ENCODE measurements at places on chromosomes 7 and 10. TPM values are rescaled to one million over a fixed set of nuclear protein-coding genes. Genes with fewer than 3 reads are reported as not detected.
A peak's percentile ranks its signal among the peaks of the same experiment; 100 is the strongest.

DNA sequence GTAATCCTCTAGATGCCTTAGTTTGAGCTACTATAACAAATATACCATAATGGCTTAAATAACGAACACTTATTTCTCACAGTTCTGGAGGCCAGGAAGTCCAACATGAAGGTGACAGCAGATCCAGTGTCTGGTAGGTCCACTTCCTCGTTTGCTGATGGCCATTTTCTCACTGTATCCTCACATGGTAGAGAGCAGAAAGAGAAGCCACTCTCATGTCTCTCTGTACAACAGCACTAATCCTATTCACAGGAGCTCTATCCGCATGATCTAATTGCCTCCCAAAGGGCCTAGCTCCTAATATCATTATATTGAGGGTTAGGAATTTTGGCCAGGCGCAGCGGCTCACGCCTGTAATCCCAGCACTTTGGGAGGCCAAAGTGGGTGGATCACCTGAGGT, 10.2 kb downstream of the HIBADH start:
- H3K4me3 ChIP-seq, result no peak overlapping the region
- no peak overlapping the region for H3K27ac ChIP-seq
- DNase-seq, result no peak
- peaks cover 21% of the 10 kb centered on the region for H3K36me3 ChIP-seq

DNA sequence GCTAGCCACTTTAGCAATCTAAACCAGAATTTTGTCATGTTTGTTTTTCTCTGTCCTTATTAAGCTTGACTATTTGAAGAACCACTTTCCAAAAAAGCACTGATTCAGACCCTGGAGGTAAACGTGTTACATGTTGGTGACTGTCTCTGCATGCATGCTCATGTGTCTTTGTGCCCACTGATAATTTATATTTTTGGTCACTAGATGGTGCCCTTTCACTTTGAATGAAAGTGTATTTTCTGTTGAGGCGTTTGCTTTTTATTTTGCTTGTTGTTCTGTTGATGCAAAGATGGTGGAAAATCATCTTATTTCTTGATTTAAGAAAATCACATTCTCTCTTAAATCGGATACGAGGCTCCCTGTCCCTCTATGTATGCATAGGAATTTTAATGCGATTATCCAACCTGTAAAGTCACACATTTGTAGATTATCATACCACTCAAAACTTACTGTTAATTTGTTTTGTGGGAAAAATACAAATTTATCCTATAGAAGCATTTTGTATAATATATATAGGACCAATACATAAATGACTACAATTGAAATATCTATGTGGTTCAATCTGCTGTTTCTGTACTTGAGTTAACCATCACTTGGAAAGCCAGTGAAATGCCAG, 269.3 kb downstream of the BICC1 start:
- H3K27me3 ChIP-seq, result peaks cover 2% of the 10 kb centered on the region
- DNase-seq, result peak; percentile 63
- peak overlapping the region; percentile 25 for H3K27ac ChIP-seq
- no peak overlapping the region for H3K4me3 ChIP-seq
- peaks cover 3% of the 10 kb centered on the region for H3K36me3 ChIP-seq

DNA sequence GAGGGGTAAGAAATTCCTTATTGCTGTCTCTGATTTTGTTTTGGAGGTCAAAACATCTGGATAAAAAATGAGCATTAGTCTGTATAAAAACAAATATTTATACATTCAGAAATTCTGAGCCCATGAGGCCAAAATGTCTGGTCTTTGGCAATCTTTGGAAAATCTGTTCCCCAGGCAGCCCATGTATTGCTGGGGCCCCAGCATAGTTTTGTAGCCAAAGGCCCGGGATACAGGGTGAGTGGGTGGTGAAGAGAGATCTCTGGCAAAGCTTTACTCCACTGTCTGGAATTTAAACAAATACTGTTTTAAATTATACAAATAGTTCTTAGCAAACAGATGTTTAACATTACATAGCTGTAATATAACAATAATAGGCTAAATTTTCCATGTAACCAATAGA, 134.7 kb upstream of the GALNT17 start:
- no peak overlapping the region for H3K27ac ChIP-seq
- peaks cover 4% of the 10 kb centered on the region for H3K36me3 ChIP-seq
- H3K4me3 ChIP-seq, result no peak overlapping the region
- no peaks in the 10 kb centered on the region for H3K4me1 ChIP-seq

- H3K27me3 ChIP-seq, result no peaks in the 10 kb centered on the region
- no peak overlapping the region for H3K4me3 ChIP-seq
- peaks cover 7% of the 10 kb centered on the region for H3K36me3 ChIP-seq
- H3K4me1 ChIP-seq, result no peaks in the 10 kb centered on the region
- DNase-seq, result no peak
Measured at GRCh38 chr10:50461834-50462233, 161.9 kb downstream of the SGMS1 start.

DNA sequence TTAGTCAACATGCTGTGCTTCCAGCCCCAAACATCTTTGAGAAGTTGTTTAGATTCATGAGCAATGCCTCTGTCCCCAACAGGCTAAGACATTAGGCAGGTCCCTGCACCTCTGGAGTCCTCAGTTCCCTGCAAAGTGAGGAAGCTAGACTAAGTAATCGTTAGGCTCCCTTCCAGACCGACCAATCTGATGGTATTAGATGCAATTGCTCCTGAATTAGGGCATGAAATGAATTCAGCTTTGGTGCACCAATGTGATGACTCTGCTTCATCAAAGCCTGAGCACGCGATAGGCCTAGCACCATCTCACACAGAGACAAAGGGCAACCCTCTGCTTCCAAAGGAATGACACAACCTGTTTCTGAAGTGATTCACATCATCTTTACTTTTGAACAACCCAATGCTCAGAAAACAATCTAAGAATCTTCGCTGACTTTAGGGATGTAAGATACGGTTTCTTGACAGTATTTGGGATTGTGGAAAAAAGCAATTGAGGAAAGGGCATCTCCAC, 723 bp upstream of the TES start:
- no peaks in the 10 kb centered on the region for H3K36me3 ChIP-seq
- peak overlapping the region; percentile 40 for H3K4me3 ChIP-seq
- H3K27me3 ChIP-seq, result no peaks in the 10 kb centered on the region
- H3K4me1 ChIP-seq, result peaks cover 36% of the 10 kb centered on the region
- DNase-seq, result no peak
- H3K27ac ChIP-seq, result 0 out of 2 replicates have a peak overlapping the region, but pooled peaks have one; percentile 1

DNA sequence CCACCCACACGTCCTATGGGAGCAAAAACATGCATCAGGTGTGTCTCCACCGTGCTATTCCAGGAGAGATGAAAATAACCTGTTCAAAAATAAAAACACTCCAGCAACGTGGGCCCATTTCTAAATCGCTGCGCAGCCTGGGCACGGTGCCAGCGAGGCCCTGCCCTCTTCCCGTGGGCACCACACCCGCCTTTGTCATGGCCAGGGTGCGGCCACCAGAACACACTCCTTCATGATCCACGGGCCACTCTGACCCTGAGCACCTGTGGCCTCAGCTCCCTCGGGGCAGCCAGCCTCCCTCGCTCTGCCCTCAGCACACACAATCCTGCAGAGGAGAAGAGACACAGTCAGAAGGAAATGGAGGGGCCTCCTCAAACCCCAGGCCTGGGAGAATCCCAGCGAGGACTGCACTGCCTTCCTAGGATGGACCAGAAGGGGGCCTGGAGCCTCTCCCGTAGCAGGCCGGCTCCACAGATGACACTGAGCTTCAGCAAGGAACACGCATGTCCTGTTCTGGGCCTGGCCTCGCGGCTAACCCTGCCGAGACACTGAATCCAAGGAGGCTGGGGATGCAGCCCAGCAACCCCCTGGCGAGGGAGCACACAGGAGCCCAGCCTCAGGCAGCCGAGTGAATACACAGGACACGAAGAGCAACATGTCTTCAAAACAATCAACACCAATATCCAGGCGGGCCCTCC, 169.0 kb downstream of the MAD1L1 start:
- H3K27ac ChIP-seq, result no peak overlapping the region
- no peak overlapping the region for H3K4me3 ChIP-seq
- H3K27me3 ChIP-seq, result peaks cover 5% of the 10 kb centered on the region
- DNase-seq, result no peak

DNA sequence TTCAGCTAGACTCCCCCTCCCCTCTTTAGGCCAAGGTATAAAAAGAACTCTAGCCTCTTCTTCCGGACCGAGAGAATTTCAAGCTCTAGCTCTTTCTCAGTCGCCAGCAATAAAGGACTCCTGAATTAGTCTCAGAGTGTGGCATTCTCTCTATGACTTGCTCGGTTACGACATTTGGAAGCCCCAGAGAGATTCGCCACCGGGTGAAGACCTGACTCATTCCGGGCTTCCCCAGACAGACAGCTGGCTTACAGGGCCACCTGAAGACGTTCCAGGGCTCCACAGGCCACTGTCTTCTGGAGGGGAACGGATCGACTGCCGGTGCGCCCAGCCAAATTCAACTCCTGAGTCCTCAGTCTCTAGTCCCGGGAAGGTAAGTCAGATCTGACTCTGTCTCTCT, at the start of gene AKR1B15:
AKR1B15 (plus strand) TSS at position 234 of the 400 bp plus-strand sequence. CDS start 15,510 bp downstream, outside the sequence.
- H3K27me3 ChIP-seq, result peaks cover 28% of the 10 kb centered on the region
- H3K36me3 ChIP-seq, result no peaks in the 10 kb centered on the region
- H3K27ac ChIP-seq, result no peak within 1 kb of the TSS
- H3K4me1 ChIP-seq, result peaks cover 25% of the 10 kb centered on the region
- DNase-seq, result peak; percentile 10

DNA sequence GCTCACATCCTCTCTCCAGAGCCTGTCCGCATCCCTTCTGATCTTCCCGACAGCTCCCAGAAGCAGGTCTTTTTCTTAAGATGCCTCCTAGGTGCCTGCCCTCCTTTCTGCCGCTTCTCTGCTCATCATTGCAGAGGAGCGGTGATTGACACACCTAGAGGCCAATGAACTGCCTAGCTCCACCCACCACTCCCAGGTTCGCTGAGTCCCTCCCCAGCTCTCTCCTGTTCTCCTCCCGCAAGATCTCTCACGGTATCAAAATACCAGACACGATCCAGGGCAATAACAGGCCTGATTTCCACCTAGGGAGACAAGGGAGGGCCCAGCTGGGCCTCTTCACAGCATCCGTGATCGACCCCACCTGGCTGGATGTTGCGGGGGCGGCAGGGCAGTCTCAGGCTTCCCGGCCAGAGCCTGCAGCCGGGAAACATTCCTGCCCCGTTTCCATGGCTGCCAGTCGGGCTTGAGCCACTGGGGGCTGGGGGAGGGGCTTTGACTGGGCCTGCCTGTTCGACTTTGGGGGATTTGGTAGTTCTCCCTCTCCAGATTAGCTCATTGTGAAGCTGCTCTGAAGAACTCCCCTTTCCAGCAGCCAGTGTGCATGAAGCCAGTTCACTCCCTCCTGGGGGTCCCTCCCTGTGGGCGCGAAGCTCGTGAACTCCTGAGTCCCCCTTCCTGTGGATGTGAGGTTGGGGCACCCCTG, 373.5 kb downstream of the RPS24 start:
- H3K27me3 ChIP-seq, result peaks cover 31% of the 10 kb centered on the region
- peaks cover 19% of the 10 kb centered on the region for H3K4me1 ChIP-seq
- DNase-seq, result peak; percentile 95
- H3K4me3 ChIP-seq, result peak overlapping the region; percentile 83
- H3K27ac ChIP-seq, result no peak overlapping the region

GRCh38 chr7:101598422-101598985, 30.6 kb downstream of the MYL10 start:
- H3K4me3 ChIP-seq, result no peak overlapping the region
- no peaks in the 10 kb centered on the region for H3K36me3 ChIP-seq
- peaks cover 10% of the 10 kb centered on the region for H3K4me1 ChIP-seq
- peaks cover 6% of the 10 kb centered on the region for H3K27me3 ChIP-seq
- DNase-seq, result no peak

GRCh38 chr7:43377196-43377960, 205.5 kb upstream of the STK17A start:
- H3K36me3 ChIP-seq, result no peaks in the 10 kb centered on the region
- H3K4me3 ChIP-seq, result no peak overlapping the region
- H3K4me1 ChIP-seq, result no peaks in the 10 kb centered on the region
- DNase-seq, result no peak

DNA sequence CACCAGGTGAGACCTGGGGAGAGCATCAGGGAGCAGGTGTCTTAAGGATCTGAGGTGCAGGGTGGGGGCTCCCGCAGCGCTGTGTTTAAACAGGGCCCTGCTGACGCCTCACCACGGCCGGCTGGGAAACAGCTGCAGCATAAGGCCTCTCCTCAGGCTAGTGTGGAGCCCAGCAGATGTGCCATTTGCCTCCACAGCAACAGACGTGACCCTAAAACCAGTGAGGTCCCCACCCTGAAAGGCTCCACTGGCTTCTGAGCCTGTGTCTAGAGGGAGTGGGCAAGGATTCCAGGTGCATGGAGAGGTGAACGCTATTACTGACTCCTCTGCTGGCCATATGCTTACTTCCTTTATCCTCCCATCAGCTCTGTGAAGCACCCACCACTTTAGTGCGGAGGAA, 47.8 kb downstream of the SYPL1 start:
- H3K4me3 ChIP-seq, result no peak overlapping the region
- no peak for DNase-seq
- peaks cover 2% of the 10 kb centered on the region for H3K27me3 ChIP-seq
- H3K27ac ChIP-seq, result peak overlapping the region; percentile 87
- no peaks in the 10 kb centered on the region for H3K36me3 ChIP-seq

DNA sequence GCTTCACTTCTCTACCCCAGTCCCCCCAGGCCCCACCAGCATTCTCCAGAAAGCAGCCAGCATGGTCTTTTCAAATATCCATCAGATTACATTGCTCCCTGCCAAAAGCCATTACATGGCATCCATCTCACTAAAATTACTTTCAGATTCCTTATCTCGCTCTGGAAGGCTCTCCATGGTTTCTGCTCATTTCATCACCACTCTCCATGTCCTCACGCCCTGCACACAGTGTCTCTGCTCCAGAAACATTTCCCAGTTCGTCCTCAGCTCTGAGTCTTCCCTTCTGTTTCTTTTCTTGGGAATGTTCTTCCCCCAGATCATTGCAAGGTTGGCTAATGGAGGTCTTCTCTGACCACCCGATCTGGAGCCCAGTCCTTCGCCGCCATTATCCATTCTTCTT, 499.1 kb downstream of the KCNMA1 start:
- no peak overlapping the region for H3K27ac ChIP-seq
- H3K36me3 ChIP-seq, result no peaks in the 10 kb centered on the region
- peaks cover 29% of the 10 kb centered on the region for H3K4me1 ChIP-seq

DNA sequence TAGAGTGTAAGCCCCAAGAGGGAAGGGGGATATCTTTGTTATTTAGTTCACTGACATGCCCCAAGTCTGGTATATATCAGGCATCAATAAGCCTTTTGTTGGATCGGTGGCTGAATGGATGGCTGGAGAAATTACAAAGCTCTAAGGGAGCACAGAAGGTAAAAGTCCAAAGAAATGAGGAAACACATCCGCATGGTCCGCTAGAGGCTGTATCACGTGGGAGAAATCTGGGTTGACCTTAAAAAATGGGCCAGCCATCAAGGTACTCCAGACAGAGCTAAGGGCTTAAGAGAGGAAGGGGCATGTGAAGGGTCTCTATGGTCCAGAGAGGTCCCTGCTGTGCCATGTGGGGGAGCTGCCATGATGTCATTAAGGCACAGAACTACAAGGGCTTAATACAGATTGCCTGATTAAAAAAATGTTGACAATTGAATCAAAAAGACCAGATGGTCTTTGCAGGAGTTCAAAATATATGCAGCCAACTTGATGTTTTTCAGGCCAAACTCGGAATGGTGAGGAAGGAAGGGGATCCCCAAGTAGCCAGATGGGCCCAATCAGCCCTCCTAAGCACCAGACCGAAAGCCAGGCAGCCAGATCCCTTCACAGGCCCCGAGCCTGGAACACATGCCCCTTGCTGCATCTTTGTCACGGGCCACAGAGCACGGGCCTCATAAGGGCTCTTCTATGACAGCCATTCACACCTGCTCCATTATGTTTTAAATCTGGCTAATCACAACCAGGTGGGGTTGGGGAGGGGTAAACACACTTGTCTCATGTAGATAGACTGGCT, 31.9 kb downstream of the SCRN1 start:
- H3K4me1 ChIP-seq, result peaks cover 9% of the 10 kb centered on the region
- H3K27ac ChIP-seq, result no peak overlapping the region
- H3K4me3 ChIP-seq, result no peak overlapping the region

The CCDC136 gene
- 7.8 TPM for total RNA-seq

The HYAL4 gene
- not detected for total RNA-seq

The LZTS2 gene
- 67.2 TPM for total RNA-seq

The PANK1 gene
- 4.7 TPM for total RNA-seq

The NSUN6 gene
- 4.2 TPM for total RNA-seq

The NEUROG3 gene
- not detected for total RNA-seq

The OR2A5 gene
- not detected for total RNA-seq
